ENCODE measurements at places on chromosomes 3 and 15.

GRCh38 chr15:101781928-101782327 is 21.4 kb upstream of the OR4F6 start:
- no peak for DNase-seq

DNA sequence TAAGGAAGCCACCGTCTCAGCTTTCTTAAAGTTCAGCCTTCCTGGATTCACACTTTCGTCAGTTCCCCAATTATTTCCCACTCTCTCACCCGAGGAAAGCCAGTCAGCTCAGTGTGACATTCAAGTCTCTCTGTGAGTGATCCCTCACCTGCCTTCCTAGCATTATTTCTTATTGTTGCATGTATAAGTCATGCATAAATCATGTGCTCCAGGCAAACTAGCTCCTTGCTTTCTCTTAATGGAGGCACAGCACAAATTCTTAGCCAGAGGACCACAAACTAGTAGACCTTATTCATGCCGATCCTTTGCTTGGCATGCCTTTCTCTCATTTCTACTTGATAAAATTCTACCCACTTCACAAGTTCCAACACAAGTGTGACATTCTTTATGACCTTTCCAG is 44.3 kb downstream of the CLDN11 start:
- no peak for DNase-seq

- no peak for DNase-seq
Observed at GRCh38 chr3:55556619-55557537, 69.8 kb upstream of the WNT5A start.

DNA sequence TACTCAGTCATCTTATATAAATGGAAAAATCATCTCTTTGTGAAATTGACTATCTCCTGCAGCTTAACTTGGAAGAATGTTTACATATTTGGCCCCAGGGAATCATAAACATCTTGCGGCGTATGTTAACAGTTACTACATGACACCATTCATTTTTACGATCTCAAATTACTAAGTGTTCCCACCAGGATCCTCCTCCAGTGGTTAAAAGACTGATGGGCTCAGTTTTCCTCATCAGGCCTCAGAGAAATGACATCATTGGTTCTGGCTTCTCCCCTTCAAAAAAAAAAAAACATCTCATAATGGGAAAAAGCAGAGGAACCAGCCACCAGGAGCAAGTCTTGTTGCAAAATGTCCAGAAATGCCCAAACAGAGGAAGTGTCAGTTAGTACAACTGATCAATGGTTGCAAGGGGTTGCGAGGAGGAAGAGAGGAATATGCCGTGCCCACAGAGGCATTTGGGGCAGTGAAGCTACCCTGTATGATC is 70.5 kb upstream of the LIPC start:
- no peak for DNase-seq

DNA sequence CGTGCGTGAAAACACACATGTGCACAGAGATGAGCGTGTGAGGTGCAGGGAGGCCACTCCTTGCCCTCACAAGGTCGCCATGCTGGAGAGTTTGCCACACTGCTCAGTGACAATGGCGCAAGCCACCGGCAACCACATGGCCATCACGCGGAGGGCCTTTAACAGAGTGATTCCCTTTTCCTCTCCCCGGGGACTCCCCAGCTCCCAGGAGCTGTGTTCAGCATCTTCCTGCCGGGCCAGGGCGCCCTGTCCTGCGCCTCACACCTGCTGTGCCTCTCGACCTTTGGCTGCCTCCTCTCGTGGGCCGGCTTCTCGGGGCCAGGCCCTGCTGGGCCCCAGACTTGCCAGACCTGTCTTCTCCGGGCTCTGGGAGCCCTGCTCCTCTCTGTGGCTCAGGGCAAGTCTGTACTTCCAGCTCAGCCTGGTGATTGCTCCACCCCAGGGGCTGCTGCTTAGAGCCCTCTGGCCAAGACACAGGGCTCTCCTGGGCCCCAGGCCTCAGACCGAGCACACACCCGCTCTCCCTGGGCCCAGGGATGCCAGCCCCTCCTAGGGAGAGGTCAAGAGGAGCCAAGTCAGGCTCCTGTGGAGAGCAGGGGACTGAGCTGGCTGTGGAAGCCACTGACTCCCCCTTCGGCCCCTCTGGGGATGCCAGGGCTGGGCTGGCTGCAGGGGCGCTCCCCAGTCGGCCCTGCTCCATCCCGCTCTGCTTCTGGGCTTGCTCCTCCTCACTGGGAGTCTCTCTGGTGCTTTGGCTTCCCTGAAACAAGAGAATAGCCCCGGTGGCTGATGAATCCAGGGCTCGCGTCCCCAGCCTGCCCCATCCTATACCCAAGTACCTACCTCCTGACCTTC is 5.6 kb downstream of the CCDC9B start:
- DNase-seq, result no peak

GRCh38 chr15:78389322-78389721 is 48.7 kb upstream of the IREB2 start:
- DNase-seq, result no peak

GRCh38 chr15:69852482-69852881 is 245.2 kb downstream of the TLE3 start:
- no peak for DNase-seq

GRCh38 chr3:190577225-190577624 is 63.3 kb downstream of the IL1RAP start:
- DNase-seq, result no peak

- no peak for DNase-seq
Observed at GRCh38 chr3:131989318-131989717, 45.5 kb downstream of the CPNE4 start.

DNA sequence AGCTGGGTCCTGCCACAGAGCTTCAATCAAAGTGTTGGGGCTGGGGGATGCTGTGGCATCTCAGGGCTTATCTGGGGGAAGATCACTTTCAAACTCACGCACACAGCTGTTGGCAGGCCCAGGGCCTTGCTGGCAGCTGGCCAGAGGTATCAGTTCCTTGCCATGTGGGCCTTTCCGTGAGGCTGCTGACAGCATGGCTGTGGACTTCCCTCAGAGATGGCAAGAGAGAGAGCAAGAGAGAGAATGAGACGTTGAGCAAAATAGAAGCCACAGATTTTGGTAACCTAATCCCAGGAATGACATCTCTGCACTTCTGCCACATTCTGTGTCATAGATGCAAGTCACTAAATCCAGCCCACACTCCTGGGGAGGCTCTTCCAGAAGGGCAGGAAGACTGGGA is 91.0 kb downstream of the TPRG1 start:
- DNase-seq, result no peak

DNA sequence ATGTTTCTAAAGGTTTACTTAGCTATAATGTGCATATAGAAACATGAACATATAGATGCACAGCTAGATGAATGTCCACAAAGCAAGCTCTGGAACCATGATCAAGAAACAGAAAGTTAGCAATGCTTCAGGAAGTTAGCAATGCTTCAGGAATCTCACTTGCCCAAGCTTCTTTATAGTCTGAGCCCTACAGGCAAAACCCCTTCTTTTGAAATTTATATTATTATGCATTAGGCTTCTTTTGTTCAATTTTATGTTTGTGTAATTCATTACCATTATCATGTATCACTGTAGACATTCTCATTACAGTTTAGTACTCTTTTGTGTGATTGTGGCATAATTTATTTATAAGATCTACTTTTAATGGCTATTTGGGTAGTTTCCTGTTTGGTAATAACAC is 286.4 kb upstream of the BCHE start:
- DNase-seq, result no peak

DNA sequence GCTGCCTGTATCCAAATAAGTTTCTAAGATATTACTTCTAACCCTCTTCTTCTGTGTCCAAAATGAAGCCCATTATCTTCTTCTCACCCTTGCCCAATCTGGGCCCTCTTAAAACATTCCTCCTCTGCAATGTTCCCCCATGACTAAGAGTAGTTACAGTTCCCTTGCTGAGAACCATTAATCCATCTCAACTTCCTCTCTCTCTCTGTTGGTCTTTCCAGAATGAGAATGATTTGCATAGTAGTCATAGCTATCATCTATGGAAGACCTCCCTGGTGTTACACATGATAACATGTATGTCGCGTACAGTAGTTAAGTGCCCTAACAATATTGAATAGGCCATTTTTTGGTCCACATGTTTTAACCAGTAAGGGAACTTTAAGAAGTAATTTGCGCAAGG is 177.9 kb downstream of the ANXA2 start:
- no peak for DNase-seq

DNA sequence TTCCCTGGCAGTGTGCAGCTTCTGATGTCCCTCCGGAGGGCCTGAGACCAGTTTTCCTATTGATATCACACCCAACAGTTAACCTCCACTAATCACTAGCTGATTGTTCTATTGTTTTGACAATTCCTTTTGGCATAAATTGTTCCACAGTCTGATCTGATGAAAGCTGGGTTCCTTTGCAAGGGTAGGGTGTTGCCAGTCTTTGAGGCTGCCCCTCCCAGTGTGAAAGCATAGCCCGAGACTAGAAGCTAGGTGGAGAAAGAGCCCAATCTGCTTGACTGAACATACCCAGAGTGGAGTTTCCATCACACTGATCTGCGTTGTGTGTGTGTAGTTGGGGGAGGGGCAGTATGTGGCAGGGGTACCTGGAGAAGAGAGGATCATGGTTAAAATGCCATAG is 10.3 kb upstream of the PRICKLE2 start:
- no peak for DNase-seq

- no peak for DNase-seq
Observed at GRCh38 chr3:31094048-31094447, 199.6 kb upstream of the GADL1 start.

- DNase-seq, result no peak
Observed at GRCh38 chr3:16392717-16393116, 120.8 kb downstream of the RFTN1 start.

GRCh38 chr3:108416111-108416869 is 94.1 kb downstream of the MYH15 start:
- no peak for DNase-seq

- DNase-seq, result no peak
Observed at GRCh38 chr3:69300296-69300695, 85.6 kb downstream of the FRMD4B start.

- no peak for DNase-seq
Observed at GRCh38 chr3:158789592-158789991, 12.3 kb upstream of the MFSD1 start.

- no peak for DNase-seq
Observed at GRCh38 chr15:82532383-82532990, 7.8 kb downstream of the RPS17 start.

DNA sequence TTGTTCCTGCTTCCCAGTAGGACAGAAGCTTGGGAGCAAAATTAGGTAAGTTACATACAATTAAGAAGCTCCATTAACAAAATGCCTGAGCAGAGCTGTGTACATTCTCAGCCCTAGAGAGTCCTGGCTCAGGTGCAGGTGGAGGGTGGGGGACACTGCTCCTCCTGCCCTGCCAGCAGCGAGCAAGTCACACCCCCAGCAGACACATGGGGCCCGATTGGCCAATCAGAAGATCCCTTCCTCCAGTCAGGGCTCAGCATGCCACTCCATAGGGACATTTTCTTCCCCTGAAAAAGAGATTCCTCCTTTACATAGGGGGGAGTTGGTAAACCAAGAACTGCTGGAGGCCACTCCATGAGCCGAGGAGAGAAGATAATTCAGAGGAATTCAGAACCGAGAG is 62.1 kb downstream of the PLXNA1 start:
- DNase-seq, result no peak

GRCh38 chr15:68930268-68931022 is at the start of gene SPESP1:
SPESP1 (plus strand) TSS chr15:68930525; CDS start chr15:68930654, 129 bp downstream.
- DNase-seq, result no peak

DNA sequence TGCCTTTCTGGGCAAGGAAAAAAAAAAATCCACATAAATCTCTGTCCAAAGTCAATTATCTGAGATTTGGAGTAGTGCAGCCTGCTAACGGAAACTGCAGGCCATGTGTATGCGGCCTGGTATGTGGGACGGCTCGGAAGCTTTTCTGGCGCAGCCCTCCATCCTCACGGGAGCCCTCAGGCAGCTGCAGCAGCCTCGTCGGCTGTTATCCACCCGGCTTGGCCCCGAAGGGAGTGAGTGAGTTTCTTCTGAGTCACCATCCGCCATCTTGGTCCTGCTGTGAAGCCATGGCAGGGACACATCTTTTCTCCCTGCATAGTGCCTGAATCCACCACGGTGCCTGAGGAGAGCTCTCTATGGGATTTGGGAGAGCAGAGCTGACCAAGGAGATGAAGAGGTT is 62.8 kb downstream of the POLR2M start:
- no peak for DNase-seq

GRCh38 chr15:99310745-99311144 is 59.5 kb downstream of the LRRC28 start:
- DNase-seq, result no peak

DNA sequence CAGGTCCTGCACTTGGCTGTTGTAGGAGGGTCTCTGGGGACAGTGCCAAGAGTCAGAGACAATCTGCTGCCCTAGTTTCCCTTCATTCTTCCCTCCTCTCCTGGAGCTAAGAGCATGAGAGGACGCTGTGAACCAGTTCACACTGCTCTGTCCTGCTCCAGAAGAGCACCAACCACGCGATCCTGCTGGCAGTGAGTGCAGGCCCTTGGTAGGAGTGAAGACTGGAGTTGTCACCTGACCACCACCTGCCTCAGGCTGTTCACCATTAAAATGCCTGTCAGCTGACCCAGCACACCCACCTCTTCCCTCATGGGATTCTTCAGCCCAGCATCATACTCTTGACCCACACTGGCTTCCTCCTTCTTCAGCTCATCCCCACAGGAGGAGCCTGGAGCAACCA is 2.9 kb downstream of the TM6SF1 start:
- no peak for DNase-seq

- no peak for DNase-seq
Observed at GRCh38 chr15:28900892-28901586, 15.3 kb downstream of the APBA2 start.

- no peak for DNase-seq
Observed at GRCh38 chr3:71001303-71001830, 582.2 kb downstream of the FOXP1 start.

DNA sequence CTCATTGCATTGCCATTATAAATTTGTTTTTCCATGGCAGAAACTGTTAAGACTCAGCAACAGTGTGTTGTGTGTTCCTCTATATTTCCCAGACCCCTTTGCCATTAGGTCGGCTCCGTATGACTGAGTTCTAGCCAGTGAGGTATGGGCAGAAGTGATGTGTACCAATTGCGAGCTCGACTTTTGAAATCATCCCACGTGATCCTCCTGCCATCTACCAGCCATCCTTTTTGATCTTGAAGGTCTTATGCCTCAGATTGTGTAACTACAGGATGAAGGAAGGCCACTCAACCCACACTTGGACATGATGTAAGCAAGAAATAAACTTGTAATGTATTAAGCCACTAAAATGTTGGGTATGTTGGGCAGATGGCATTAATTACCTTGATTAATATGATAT is 562.3 kb downstream of the PDCD6IP start:
- DNase-seq, result no peak

DNA sequence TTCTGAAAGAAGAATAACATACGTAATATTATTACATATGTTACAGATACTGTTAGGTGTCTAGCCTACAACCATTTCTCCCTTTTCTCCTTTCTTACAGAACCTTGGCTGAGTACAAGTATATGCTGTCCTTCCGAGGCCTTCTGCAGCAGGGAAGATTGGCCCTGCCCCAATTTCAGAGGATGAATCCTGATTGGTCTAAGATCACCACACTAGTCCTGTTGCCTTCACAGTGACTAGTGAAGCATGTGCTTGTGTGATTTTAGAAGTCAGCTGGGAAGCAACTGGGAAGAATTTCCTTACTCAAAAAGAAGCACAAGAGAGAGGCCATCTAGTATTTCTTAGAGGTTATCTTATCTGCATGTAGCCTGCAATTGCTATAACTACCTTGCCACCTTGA is 30.6 kb upstream of the MECOM start:
- DNase-seq, result no peak

Data from activated effector memory CD4-positive, alpha-beta T cell treated with Interleukin-2 at 50 U/mL for 16 hours (primary cell).